ENCODE measurements at places on chromosomes 7 and 10.
A peak's percentile ranks its signal among the peaks of the same experiment; 100 is the strongest.

DNA sequence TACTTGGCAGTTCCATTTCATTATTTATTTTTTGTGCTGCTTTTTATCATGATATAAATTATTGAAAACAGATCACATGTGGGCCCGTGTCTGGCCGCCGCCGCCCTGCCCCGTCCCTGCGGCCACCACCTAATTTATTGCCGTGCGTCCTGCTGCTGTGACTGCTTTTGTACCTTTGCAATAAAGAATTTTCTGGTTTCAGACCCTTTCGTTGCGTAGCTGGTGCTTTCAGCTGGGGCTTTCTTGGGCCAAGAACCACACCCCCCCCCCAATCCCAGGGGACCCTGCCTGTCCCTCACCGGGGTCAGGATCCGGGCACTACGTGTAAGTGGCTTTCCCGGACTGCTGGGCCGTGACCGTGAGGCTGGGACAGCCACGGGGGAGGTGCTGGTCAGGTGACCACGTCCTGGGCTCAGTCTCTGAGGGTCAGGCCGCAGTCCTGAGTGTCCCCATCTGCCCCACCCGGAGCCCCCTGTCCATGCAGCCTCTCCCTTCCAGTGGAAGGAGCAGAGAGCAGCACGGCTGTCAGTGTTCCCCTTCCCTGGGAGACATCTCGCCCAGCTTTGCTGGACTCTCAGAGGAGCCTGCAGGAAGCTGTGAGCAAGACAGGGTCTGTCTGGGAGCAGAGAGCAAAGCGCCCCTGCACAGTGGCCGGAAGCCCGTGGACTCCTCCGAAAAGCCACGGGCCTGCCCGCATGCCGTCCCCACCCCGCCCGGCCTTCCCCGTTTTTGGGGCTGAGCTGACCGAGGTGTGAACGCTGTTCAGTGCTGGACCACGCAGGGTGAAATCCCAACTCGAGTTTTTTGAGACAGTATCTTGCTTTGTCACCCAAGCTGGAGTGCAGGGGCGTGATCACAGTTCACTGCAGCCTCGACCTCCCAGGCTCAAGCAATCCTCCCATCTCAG is 12.6 kb downstream of the MAFK start:
- no peak for DNase-seq

GRCh38 chr10:108601851-108602250 is 1321.5 kb downstream of the XPNPEP1 start:
- no peak for DNase-seq

GRCh38 chr10:88066319-88066718 is 202.9 kb downstream of the PTEN start:
- DNase-seq, result no peak

- DNase-seq, result peak; percentile 95
These were observed at the start of gene DNAJC9 for GRCh38 chr10:73246646-73247508. Gene DNAJC9 (minus strand): TSS chr10:73247255. CDS start chr10:73247189, 66 bp downstream.

GRCh38 chr7:145909991-145910513 is 206.5 kb upstream of the CNTNAP2 start:
- DNase-seq, result no peak

- DNase-seq, result no peak
These were observed 5.2 kb downstream of the FAM133B start for GRCh38 chr7:92584953-92585352.

- DNase-seq, result no peak
These were observed 331.2 kb upstream of the FZD1 start for GRCh38 chr7:90933041-90933440.

- no peak for DNase-seq
These were observed 28.6 kb upstream of the BMPER start for GRCh38 chr7:33876596-33877274.

- DNase-seq, result no peak
These were observed 49.9 kb downstream of the ZNF800 start for GRCh38 chr7:127342596-127342995.

DNA sequence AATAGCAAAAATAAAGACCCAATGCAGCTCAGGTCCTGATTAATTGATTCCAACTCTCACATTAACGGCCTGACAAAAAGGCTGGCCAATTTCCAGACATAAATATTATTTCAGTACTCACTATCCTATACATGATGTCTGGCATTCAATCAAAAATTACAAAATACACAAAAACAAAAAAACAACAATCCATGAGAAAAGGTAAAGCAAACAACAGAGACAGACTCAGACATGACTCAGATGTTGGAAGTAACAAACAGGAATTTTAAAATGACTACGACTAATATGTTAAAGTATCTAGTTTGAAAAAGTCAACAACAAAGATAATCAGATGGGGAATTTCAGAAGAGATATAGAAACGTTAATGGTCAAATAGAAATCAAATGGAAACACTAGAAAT is 152.8 kb downstream of the AMPH start:
- DNase-seq, result no peak

- no peak for DNase-seq
These were observed 18.4 kb downstream of the PPP1R17 start for GRCh38 chr7:31705377-31705776.

GRCh38 chr7:134108802-134109201 is 18.3 kb upstream of the LRGUK start:
- no peak for DNase-seq

- no peak for DNase-seq
These were observed 37.3 kb upstream of the PRKAR2B start for GRCh38 chr7:107007007-107007891.

DNA sequence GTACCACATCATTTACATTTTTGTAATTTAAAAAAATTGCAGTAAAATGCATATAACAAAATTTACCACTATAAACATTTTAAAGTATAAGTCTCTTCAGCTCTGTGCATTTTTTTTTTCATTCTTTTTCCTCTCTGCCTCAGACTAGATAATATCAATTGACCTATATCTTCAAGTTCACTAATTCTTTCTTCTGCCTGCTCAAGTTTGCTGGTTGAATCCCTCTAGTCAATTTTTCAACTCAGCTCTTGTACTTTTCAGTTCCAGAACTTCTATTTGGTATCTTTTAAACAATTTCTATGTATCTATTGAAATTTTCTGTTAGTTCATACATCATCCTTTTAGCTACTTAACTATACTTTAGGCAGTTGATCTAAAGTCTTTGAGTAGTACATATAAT is 112.0 kb downstream of the MICU1 start:
- DNase-seq, result no peak
